ENCODE measurements at places on chromosomes 1 and 21.

DNA sequence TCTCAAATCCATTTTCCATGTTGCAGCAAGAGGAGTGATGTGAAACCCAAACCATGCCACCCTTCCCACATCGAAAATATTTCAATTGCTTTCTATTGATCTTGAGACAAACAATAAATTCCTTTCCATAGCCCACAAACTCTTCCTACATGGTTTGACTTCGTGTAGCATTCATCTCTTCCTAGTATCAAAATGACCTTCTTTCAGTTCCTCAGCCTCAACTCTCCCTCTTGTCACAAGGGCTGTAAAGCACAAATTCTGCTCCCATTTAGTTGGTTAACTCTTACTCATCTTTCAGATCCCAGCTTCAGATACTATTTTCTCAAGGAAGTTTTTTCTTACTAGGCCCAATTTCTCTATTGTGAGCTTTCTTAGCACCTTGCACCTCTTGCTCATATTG lies 99.0 kb downstream of the ZNF281 start:
- no peak for DNase-seq

DNA sequence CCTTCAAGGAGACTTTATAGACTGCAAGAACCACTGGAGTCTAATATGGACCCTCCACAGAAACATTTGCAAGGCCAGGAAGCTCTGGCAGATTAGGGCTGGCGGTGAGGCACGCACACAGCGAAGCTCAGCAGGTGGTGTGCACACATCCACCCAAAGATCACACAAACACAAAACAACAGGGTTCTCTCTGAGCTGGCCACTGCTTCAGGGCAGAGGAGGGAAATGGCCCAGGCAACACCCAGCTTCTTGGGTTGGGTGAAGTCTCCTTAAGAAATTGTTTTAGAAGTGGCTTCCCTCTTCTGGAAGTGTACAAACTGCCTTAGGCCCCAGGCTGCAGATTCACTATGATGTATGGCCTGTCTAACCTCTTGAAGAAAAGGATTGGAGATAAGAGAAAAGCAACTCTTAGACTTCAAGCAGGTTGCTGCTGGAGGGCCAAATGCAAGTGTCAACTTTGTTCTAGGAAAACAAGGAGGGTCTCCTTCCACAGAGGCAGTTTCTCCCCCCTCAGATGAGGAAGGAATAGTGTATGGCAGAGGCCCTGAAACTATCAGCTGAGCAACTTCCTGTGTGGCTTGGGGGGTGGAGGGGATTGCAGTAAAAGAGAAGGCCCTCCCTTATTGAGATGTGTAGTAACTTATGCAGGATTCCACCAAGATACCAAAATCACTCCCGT lies 2.0 kb downstream of the RCSD1 start:
- DNase-seq = no peak

GRCh38 chr1:42419126-42419821 lies 36.5 kb downstream of the ZMYND12 start:
- DNase-seq = no peak

DNA sequence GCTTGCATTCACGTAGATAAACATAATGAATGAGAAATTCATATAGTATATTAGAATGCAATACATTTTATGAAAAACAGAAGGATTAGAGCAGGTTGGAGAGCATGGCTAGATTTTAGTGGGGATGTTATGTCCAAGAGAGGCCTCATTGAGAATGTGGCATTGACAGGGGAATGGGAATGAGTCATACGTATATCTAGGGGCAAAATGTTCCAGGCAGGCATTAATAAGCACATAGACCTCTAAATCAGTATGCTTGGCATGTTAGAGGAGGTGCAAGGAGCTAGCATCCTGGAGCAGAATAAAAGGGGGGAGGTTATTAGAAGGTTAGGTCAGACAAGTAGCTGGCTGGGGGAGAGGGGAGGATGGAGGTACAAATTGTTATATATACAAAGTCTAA lies 93.0 kb downstream of the USH2A start:
- no peak for DNase-seq

DNA sequence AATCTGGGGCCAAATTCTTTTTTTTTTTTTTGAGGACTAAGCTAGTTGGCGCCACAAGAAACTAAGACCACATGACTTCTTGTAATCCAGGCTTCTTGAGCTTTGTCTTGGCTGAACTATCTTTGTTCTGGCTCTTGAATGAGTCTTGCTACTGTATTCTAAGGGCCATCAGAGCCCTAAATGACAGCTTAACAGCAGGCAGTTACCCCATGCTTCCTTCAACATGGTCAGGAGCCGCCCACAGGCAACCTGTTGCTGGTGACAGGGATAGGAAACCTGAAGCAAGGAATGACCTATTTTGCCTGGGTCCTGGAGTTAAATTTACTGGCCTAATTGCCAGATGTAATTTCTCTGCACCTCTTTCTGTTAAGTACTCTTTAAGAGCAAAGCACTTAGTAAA lies 188.2 kb upstream of the PLXNA2 start:
- no peak for DNase-seq

DNA sequence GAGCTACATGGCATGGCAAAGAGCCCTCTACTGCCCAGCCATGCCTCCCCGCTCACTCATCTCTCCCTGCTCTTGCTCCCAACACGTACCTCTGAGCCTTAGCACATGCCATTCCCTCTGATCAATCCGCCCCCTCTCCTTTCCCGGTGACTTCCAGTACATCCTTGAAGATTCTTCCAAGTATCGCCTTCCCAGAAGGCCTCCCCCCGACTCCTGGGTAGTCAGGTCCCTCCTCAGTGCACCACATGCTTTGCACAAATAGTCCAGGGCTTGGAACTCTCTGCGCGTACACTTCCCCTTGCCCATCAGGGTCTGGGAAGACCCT lies 77.0 kb upstream of the IFFO2 start:
- DNase-seq = no peak

- DNase-seq = no peak
Observed at GRCh38 chr1:1116701-1117468, 996 bp upstream of the C1orf159 start.

DNA sequence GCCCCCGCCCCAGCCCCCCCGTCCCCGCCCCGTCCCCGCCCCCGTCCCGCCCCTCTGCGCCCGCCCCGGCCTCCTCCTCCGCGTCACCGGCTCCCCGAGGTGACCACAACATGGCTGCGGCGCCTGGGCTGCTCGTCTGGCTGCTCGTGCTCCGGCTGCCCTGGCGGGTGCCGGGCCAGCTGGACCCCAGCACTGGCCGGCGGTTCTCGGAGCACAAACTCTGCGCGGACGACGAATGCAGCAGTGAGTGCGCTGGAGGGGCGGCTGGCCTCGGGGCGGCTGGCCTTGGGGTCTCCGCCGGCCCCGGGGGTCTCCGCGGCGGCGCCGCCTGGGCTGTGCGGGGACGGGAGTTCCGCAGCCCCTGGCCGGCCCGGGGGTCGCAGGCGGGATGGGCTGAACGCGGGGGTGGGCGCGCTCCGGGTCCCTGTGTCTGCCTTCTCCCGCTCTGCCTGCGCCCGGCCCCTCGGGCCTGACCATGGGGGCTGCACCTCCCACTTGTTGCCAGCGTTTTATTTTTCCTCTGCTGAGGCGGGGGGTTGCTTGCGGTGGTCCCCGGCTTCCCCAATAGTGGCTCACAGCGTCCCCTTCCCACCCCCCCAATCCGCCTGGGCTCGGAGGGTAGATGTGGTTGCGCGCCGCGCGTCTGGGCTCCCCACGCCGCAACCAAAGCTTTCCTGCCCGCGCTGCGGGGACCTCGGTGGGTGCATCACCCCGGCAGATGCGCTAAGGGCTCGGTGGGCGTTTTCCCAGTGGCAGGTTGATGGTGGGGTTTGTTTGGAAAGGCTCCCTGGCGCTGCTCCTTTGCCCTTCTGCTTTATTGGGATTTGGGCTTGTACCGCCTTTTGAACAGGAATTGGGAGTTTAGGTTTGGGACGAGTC lies at the start of gene MIA3:
MIA3 (plus strand) TSS at position 97 of the 879 bp plus-strand sequence; CDS start at position 111, 14 bp downstream.
- no peak for DNase-seq

GRCh38 chr1:230061801-230062200 lies 5.2 kb upstream of the GALNT2 start:
- no peak for DNase-seq

DNA sequence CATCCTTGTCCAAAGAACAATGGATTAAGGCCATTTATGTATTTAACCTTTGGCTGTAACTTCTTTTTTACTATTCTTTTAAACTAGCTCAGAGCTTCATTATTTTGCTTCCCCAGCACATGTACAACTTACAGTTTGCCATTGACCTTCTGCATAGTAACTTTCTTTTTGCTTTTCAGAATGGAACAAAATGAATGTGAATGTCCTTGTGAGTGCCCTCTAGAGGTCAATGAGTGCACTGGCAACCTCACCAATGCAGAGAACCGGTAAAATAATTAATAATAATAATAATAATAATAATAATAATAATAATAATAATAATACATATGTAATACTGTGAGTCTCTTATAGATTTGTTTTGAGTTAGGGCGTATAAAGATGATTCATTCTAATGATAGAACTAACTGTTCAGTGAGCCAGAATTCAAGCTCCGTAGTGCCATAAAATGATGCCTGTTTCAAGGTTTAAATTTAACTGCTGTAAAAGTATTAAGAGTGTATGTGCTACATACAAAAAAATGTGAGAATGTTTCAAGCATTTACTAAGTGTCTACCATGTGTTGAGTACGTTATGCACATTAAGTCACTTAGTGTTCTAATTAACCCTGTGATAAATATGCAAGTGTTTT lies 69.0 kb upstream of the RAVER2 start:
- DNase-seq = no peak

DNA sequence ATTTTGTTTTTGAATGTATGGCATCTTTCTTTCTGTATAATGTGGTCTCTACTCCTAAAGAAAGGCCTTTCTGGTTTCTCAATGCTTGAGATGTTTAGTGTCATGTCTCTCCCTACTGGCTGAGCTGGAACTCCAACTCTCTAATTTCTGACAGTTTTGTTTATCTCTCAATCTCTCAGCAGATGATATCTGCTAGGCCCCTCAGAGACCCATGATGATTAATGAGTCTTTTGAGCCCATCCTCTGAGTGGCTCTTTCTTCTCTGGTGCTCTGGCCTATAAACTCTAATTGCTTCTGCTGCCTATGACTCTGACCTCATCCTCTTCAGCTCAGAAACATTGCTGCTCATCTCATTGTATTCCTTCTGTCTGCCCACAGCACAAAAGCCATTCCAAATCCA lies 46.6 kb downstream of the CRB1 start:
- no peak for DNase-seq

- no peak for DNase-seq
Observed at GRCh38 chr1:61445269-61445825, 279.6 kb downstream of the TM2D1 start.

DNA sequence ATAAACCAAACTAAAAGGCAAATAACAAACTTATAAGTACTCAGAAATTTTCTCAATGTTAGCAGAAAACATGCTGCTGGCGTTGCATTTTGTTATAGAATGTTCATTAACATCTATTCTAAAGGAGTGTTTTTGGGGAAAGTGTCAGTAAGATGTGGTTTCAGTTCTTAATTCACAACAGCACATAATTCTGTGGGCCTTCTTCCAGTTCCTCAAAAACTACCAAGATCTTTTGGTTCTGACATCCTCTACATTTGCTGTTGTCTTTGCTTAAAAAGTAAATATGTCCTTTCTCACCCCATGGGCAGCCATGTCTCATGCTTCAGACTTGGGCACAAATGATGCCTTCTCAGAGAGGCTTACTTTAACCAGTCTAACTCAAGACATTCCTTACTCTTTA lies 152.5 kb downstream of the CDC7 start:
- no peak for DNase-seq

DNA sequence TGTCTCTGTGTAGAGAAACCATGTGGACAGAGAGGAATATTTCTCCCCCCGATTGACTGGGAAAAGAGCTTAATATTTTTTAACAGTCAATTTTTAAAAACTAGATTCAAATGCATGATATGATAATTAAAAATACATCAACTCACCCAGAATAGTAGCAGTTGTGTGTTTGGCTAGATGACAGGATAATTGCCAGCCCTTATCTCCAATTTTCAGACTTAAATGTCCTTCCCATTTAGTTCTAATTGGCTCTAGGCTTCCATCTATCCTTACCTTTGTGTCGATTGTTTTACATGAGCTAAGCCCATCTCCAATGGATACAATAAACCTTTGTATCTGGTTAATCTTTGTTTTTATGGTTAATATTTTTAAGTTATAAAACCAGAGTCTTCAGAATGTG lies 23.9 kb upstream of the KIAA0040 start:
- no peak for DNase-seq

- no peak for DNase-seq
Observed at GRCh38 chr1:225890346-225891228, 1.6 kb upstream of the LEFTY1 start.

- DNase-seq = no peak
Observed at GRCh38 chr1:32197074-32197473, 3.3 kb upstream of the CCDC28B start.

All from HS-5 (cell line).